ENCODE measurements at places on chromosomes 2 and 18.
A peak's percentile ranks its signal among the peaks of the same experiment; 100 is the strongest.

GRCh38 chr2:31260870-31261269 is 26.9 kb downstream of the EHD3 start:
- DNase-seq = no peak

GRCh38 chr18:50111398-50111797 is 83.5 kb downstream of the MYO5B start:
- no peak for DNase-seq

DNA sequence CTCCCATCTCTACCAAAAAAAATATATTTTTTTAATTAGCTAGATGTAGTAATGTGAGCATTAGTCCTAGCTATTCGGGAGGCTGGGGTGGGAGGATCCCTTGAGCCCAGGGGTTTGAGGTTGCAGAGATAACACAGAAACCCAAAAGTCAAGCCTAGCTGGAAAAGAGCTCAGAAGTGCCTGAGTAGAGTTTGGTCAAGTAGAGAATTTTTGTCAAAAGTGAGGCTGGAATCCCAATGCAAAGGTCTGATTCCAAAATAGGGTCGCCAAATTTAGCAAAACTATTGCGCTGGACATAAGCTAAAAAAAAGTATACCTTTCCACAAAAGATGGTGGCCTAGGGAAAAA is 15.5 kb upstream of the MSH6 start:
- DNase-seq = no peak

DNA sequence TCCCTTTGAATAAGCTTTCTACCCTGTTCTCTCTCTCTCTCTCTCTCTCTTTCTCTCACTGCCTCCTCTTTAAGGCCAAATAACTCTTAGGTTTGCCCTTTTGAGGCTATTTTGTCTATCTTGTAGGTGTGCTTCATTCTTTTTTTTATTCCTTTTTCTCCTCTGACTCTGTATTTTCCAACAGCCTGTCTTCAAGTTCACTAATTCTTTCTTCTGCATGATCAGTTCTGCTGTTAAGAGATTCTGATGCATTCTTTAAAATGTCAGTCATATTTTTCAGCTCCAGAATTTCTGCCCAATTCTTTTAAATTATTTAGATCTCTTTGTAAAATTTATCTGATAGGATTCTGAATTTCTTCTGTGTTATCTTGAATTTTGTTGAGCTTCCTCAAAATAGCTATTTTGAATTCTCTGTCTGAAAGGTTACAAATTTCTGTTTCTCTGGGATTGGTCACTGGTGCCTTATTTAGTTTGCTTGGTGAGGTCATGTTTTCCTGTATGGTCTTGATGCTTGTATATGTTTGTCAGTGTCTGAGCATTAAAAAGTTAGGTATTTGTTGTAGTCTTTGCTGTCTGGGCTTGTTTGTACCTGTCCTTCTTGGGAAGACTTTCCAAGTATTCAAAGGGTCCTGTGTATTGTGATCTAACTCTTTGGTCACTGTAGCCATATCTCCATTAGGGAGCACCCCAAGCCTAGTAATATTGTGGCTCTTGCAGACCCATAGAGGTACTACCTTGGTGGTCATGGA is 35.4 kb upstream of the DYNC1I2 start:
- no peak for DNase-seq

DNA sequence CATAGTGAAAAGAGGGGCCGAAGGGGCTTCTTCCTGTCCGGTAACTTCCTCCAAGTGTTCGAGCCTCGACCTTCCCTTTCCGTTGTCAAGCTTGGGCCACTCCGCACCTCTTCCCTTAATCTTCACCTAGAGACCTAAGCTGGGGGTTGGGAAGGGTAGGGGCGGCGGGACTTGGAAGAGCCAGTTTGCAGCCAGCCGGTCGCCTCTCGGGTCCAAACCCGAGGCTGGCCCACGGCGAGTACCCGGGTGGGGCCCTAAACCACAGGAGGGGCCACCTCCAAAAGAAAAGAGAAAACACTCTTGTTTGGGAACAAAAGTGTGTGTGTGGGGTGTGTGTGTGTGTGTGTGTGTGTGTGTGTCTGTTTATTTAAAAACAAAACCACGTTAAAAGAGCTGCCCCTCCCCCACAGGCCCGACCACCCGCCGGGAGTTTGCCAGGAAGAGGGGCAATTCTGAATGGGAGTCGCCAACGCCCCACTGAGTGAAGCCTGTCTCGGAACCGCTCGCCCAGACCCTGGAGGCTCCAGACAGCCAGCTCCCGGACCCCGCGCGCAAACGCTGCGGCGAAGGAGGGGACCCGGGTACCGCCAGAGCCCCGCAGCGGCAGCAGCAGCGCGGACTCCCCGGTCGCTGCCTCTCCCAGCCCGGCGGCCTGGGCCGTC is 488 bp upstream of the RHOB start:
- DNase-seq = no peak

DNA sequence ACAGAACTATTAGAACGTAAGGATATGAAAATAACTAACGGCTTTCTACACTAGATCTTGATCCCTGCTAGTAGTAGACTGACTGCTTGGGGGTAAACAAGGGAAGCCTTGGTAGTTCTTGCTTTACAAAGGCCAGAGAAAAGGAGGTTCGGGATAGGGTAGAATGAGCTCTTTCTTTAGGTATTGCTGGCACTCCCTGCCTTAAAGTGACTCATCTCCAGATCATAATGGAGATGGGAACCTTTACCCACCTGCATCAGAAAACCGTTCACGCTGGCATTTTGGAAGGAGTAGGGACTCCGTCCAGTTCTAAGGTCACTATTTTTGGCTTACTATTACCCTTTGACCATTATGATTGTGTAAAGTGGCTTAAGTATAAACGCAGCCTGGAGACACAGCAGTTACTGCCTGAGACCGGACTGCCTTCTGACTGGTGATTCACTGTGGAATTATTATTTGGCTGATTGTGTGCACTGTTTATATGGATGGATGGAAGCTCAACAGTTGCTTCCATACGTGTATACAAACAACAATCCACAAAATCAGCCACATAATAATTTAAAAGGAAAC is 482.5 kb downstream of the STK39 start:
- DNase-seq = no peak

DNA sequence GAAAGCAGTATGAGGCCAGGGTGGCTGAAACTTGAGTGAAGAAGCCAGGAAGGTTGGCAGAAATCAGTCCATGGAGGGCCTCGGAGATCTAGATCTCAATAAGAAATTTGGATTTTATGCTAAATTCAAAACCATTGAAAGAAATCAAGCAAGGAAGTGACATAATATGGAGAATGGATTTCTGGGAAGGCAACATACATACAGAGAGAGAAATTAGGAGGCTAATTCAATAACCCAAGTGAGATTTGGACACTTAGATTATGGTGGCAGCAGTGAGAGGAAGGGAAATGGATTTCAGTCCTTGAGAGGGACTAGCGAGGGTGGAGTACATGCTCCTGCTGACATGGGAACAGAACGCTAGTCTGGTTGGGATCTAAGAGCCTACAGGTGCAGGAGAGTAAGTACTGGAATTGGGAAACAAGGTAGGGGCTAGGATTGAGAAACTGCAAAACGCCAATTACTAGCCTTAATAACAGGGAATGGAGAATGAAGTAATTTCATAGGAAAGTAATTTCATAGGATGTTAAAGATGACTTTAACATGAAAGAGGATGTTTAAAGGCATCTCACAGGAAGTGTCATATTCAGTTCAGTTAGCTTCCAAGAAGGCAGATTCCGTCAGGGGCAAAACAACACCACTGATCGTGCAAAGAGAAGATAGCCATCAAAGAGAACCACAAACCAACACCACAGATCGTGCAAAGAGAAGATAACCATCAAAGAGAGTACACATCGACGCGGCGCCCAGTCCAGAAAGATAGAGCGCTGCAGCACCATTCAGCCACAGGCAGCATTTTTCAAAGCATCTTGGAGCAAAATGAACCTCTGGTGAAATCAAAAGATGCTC is 27.2 kb downstream of the CDKL4 start:
- DNase-seq = peak; percentile 30

All from stimulated activated CD8-positive, alpha-beta memory T cell treated with anti-CD3 and anti-CD28 coated beads, Interleukin-2, amount 100 ng/mL, for 1 hour (primary cell).